Breast epithelium (tissue), 4 donors: ENCODE measurements at places on chromosomes 12 and 14.
A peak's percentile ranks its signal among the peaks of the same experiment; 100 is the strongest.

GRCh38 chr12:118312578-118312977 is 60.1 kb downstream of the TAOK3 start:
- H3K4me1 ChIP-seq: peaks cover 12% of the 10 kb centered on the region
- H3K4me3 ChIP-seq: no peak overlapping the region
- H3K36me3 ChIP-seq: no peaks in the 10 kb centered on the region
- no peaks in the 10 kb centered on the region for H3K27me3 ChIP-seq
- H3K27ac ChIP-seq: no peak overlapping the region
- no peak for DNase-seq

- H3K27me3 ChIP-seq: no peaks in the 10 kb centered on the region
- no peak for DNase-seq
Observed at GRCh38 chr12:125064492-125064891, 743 bp upstream of the AACS start.

DNA sequence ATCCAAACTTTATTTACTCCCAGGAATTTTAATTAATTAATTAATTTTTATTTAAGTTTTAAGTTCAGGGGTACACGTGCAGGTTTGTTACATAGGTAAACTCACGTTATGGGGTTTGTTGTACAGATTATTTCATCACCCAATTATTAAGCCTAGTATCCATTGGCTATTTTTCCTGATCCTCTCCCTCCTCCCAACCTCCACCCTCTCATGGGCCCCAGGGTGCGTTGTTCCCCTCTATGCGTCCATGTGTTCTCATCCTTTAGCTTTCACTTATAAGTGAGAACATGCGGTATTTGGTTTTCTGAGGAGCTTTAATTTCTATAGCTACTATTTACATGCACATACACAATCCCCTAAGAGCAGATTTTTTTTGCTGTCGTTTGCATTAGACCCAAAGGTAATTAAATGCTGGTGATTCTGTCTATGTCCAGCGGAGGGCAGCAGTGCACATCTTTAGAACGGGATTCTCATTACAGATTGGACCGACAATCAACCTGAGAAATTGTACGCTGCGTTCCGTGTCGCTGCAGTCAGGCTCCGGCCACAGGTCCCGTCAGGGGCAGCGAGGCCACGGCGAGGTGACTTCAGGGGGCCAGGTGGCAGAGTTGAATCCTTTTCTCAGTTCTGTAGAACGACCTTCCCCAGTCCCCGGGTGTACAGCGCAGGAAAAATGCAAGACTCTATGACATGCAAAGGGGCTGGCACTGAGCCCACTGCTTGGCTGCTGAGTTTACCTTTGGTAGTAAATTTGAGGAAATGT is 11.6 kb downstream of the TMEM30B start:
- no peaks in the 10 kb centered on the region for H3K27me3 ChIP-seq
- no peaks in the 10 kb centered on the region for H3K36me3 ChIP-seq
- peak; percentile 71 for DNase-seq
- H3K4me3 ChIP-seq: peak overlapping the region; percentile 20

GRCh38 chr12:26274441-26275312 is 79.3 kb downstream of the SSPN start:
- peaks cover 26% of the 10 kb centered on the region for H3K4me1 ChIP-seq
- peak; percentile 64 for DNase-seq
- H3K4me3 ChIP-seq: no peak overlapping the region
- no peaks in the 10 kb centered on the region for H3K36me3 ChIP-seq
- H3K27me3 ChIP-seq: no peaks in the 10 kb centered on the region

DNA sequence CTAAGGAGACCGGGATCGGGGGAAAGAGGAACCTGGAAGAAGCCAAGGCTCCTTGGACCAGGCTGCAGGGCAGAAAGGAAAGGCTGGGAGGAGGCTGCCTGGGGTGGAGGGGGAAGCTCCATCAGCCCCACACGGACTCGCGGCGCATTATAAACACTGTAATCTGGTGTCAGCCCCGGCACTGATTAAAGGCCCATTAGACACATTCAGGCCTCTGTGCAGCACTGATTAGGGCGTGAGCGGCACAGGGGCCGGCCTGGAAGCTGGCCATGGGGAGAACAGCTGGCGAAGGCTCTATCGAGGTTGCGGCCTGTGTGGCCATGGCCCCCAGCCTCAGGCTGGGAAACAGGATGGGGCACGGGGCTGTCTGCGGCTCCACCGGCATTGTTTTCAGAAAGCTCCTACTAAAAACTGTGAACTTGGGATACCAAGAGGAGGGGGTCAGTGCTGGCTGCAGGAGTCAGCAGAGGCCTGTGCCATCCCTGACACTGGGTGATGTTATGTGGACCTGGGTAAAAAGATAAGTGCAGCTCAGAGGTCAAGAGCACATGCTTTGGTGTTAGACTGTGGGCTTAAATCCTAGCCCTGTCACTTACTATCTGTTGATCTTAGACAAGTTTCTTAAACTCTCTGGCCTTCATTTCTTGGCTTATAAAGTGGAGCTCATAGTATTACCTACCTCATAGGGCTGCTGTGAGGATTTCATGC is 10.6 kb downstream of the ACVRL1 start:
- H3K4me1 ChIP-seq: no peaks in the 10 kb centered on the region
- peak overlapping the region; percentile 32 for H3K27ac ChIP-seq
- H3K36me3 ChIP-seq: no peaks in the 10 kb centered on the region
- H3K27me3 ChIP-seq: no peaks in the 10 kb centered on the region
- no peak overlapping the region for H3K4me3 ChIP-seq

GRCh38 chr14:79831195-79831892 is 380.0 kb downstream of the DIO2 start:
- no peak for DNase-seq
- H3K4me1 ChIP-seq: no peaks in the 10 kb centered on the region
- no peaks in the 10 kb centered on the region for H3K27me3 ChIP-seq
- no peak overlapping the region for H3K4me3 ChIP-seq
- no peak overlapping the region for H3K27ac ChIP-seq

DNA sequence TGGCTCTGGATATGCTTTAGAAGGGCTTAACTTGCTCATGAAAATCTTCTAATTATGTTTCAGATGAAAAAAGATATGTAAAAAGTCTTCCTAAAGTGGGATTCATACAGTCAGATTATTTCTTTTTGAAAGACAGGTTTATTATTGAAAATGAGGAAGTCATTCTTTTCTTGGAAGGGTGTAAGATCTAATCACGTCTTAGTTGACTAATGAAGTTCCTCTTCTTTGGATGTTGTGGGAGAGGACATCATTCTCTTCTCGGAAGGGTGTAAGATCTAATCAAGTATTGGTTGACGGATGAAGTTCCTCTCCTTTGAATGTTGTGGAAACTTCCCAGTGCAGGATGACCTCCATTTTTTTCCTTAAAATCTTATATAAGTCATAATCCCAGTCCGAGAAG is 74.9 kb downstream of the ALG10 start:
- no peak overlapping the region for H3K4me3 ChIP-seq
- DNase-seq: no peak
- H3K27ac ChIP-seq: no peak overlapping the region
- no peaks in the 10 kb centered on the region for H3K4me1 ChIP-seq
- H3K36me3 ChIP-seq: no peaks in the 10 kb centered on the region
- H3K27me3 ChIP-seq: no peaks in the 10 kb centered on the region

DNA sequence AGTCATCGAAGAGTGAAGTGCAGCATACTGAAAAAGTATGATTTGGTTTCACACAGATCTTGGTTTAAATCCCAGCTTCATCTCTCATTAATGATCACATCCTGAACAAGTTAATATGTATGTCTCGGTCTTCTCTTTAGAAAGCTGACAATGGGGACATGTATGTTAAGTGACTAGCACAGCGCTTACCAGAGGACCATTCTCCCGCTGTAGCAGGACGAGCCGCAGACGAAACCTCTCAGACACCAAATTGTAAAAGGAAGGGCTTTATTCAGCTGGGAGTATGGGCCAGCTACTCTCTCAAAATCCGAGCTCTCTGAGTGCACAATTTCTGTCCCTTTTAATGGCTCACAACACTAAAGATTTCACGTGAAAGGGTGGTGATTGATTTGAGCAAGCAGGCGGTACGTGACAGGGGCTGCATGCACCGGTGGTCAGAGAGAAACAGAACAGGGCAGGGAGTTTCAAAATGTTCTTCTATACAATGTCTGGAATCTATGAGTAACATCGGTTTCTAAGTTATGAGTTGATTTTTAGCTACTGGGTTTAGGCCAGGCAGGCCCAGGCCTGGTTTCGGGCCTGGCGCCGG is 682.4 kb downstream of the DIO2 start:
- DNase-seq: no peak
- H3K27ac ChIP-seq: no peak overlapping the region
- H3K27me3 ChIP-seq: no peaks in the 10 kb centered on the region
- no peaks in the 10 kb centered on the region for H3K4me1 ChIP-seq
- no peaks in the 10 kb centered on the region for H3K36me3 ChIP-seq

DNA sequence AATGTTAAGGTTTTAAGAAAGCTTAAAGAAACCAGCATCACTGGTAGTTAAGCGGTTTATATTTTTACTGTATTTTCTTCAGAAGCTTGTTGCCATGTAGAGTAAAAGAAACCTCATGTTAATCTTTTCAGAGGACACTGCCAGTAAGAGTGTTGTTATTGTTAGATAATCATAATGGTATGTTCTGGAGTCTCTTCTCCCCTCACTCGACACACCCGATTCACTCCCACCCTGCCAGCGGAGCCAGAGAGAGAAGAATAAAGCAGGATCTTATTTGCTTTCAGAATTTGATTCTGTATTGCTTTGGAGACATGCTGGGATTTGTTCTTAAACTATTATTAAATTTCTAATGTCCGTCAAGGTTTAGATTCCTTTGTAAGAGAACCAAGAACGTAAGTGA is 113.7 kb downstream of the SAMD4A start:
- no peak for DNase-seq
- H3K27me3 ChIP-seq: no peaks in the 10 kb centered on the region
- no peaks in the 10 kb centered on the region for H3K36me3 ChIP-seq

- no peaks in the 10 kb centered on the region for H3K27me3 ChIP-seq
- H3K36me3 ChIP-seq: no peaks in the 10 kb centered on the region
- peak overlapping the region; percentile 81 for H3K27ac ChIP-seq
- peaks cover 5% of the 10 kb centered on the region for H3K4me1 ChIP-seq
Observed at GRCh38 chr14:75401361-75401760, 26.5 kb upstream of the JDP2 start.

DNA sequence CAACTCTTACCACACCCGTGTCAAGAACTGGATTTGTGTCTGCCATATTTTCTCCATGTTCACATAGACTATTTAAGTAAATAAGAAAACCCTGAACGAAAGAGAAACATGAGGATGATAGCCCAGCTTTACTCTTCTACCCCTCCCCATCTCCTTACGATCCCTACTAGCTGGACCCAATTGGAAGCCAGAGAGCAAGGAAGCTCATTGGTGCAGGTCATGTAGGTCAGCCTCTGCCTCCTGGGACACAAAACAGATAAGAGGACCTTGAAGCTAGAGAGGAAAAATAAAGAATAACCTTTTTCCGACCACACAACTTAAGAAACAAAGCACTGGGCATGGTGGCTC is 124.6 kb upstream of the ATF7IP start:
- H3K27ac ChIP-seq: no peak overlapping the region
- no peak for DNase-seq
- H3K36me3 ChIP-seq: no peaks in the 10 kb centered on the region
- H3K4me3 ChIP-seq: no peak overlapping the region
- no peaks in the 10 kb centered on the region for H3K27me3 ChIP-seq

DNA sequence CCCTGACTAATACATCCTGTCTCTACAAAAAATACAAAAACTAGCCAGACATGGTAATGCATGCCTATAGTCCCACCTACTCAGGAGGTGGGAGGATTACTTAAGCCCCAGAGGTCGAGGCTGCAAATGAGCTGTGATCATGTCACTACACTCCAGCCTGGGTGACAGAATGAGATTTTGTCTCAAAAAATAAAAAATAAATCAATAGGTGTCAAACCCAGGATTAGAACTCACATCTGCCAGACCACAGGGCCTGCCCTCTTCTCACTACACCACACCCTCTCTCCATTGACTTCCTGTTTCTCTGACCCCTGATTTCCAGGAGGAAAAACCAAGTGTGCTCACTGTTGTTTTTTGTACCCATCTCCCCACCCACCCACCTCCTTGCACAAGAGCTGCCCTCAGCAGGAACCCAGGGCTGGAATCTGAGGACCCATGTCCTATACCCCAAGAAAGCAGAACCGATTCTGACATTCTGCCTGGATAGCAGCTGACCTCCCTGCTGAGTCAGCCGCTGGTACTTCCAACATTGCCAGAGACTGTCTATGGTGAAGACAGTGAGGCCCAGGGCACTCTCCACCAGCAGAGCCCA is 6.2 kb downstream of the CMKLR1 start:
- no peaks in the 10 kb centered on the region for H3K36me3 ChIP-seq
- no peak overlapping the region for H3K27ac ChIP-seq
- peak; percentile 28 for DNase-seq
- H3K27me3 ChIP-seq: no peaks in the 10 kb centered on the region

- no peak for DNase-seq
- H3K36me3 ChIP-seq: no peaks in the 10 kb centered on the region
- H3K4me1 ChIP-seq: no peaks in the 10 kb centered on the region
- no peaks in the 10 kb centered on the region for H3K27me3 ChIP-seq
- no peak overlapping the region for H3K4me3 ChIP-seq
- no peak overlapping the region for H3K27ac ChIP-seq
Observed at GRCh38 chr12:124817076-124818000, 46.3 kb downstream of the SCARB1 start.

DNA sequence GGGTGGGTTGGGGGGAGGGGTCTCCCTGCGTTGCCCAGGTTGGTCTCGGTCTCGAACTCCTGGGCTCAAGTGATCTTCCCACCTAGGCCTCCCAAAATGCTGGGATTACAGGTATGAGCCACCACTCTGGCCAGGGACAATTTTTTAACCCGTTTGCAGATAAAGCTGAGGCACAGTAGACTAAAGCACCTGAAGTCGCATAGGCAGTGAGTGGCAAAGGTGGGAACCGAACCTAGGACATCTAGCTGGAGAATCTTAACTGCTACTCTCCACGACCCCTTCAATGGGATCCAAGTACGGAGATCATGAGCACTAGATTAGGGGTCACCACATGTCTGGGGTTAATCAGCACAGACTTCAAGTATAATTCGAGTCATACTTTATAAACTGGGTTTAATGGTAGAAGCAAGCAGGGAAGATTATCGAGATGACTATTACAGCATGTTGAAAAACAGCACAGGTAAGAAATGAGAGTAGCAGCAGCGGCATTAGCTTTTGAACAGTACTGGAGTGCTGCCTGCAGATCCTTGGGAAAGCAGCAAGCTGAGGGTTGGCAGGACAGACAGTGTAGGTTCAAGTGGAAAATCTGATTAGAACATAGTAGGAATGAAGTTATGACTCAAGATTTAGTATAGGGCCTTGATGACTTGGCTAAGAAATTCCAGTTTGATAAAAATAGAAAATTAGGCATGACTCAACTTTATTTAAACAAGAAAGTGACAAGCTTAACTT is 23.9 kb downstream of the NID2 start:
- no peaks in the 10 kb centered on the region for H3K27me3 ChIP-seq
- no peaks in the 10 kb centered on the region for H3K36me3 ChIP-seq
- no peak overlapping the region for H3K4me3 ChIP-seq
- no peaks in the 10 kb centered on the region for H3K4me1 ChIP-seq
- no peak overlapping the region for H3K27ac ChIP-seq
- DNase-seq: no peak

GRCh38 chr14:53032838-53033390 is 82.1 kb upstream of the FERMT2 start:
- DNase-seq: no peak
- no peak overlapping the region for H3K4me3 ChIP-seq
- H3K27ac ChIP-seq: no peak overlapping the region
- no peaks in the 10 kb centered on the region for H3K27me3 ChIP-seq
- H3K36me3 ChIP-seq: no peaks in the 10 kb centered on the region
